ENCODE measurements at places on chromosomes 7 and 10.
A peak's percentile ranks its signal among the peaks of the same experiment; 100 is the strongest.

GRCh38 chr10:109898666-109899355, 24.5 kb downstream of the XPNPEP1 start:
- DNase-seq = no peak

- DNase-seq = no peak
Measured at GRCh38 chr7:85705076-85705475, 518.2 kb upstream of the SEMA3D start.

- DNase-seq = no peak
Measured at GRCh38 chr7:64904008-64904407, 935 bp downstream of the ZNF273 start.

- no peak for DNase-seq
Measured at GRCh38 chr10:78528749-78529204, 495.1 kb downstream of the RPS24 start.

- DNase-seq = peak; percentile 38
Measured at GRCh38 chr10:74058658-74059057, 60.7 kb downstream of the VCL start.

- no peak for DNase-seq
Measured at GRCh38 chr7:107591421-107591820, 11.4 kb downstream of the BCAP29 start.

- peak; percentile 45 for DNase-seq
Measured at GRCh38 chr7:101108330-101108857, 18.5 kb upstream of the SERPINE1 start.

DNA sequence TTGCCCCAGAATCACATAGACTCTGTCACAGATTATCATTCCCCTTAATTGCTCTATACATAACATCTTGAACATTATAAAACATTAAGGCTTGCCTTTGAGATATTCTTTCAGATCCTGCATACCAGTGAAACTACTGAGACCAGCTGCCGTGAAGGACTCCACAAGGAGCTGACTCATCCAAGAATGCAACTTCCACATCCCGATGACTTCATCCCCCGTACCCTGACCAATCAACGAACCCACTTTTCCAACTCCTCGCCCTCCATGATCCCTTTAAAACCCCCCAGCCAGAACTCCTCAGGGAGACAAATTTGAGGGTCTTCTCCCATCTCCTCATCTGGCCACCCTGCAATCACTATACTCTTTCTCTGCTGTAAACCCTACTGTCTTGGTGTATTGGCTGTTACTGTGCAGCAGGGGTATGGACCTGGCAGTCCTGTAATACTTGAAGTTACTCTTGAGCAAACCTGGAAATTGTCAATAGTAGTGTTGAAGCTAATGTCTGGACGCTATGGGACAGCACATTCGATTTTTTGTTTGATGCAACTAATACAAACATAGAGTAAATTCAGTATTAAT, 49.8 kb downstream of the HTR5A start:
- DNase-seq = no peak

GRCh38 chr10:13698217-13698616, 111.5 kb downstream of the PRPF18 start:
- DNase-seq = no peak

DNA sequence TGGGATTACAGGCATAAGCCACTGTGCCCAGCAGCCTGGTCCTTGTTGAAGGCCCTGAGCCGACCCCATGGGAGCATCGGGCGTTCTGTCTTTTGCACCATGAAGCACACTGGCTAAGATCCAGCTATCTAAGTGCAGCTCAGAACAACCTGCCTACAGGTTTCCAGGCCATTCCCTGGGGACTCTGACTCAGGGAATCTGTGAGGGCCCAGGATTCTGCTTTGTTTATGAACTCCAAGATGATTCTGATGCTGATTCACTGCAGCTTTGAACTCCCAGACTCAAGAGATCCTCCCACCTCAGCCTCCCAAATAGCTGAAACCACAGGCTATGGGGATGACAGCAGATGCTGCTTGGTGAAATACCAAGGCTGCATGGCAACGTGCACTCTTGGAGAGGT, 30.2 kb downstream of the NPTX2 start:
- no peak for DNase-seq

GRCh38 chr7:101244375-101245146, at the start of gene FIS1:
Gene FIS1 (minus strand): TSS chr7:101245081. CDS start chr7:101245004, 77 bp downstream.
- peak; percentile 92 for DNase-seq

DNA sequence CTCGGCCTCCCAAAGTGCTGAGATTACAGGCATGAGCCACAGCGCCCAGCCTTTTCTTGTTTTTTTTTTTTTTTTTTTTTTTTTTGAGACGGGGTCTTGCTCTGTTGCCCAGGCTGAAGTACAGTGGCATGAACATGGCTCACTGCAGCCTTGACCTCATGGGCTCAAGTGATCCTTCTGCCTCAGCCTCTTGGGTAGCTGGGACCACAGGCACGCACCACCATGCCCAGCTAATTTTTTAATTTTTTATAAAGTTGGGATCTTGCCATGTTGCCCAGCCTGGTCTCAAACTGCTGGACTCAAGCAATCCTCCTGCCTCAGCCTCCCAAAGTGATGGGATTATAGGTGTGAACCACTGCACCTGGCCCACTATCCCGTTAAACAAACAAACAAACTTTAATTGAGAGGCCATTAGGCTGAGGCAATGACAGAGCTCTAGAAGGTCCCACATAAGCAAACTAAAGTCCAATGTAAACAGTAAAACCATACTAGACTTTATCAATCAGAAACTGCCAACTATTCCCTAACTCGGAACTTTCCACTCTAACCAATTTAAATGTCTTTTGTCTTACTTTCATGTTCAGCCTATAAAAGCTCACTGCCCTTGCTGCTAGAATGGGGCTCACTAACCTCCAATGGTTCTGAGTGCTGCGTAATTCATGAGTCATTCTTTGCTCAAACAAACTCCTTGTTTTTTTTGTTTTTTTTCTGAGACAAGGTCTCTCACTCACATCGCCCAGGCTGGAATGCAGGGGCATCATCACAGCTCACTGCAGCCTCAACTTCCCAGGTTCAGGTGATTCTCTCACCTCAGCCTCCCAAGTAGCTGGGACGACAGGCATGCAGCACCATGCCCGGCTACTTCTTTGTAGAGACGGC, 1.9 kb downstream of the DHX32 start:
- DNase-seq = no peak

- DNase-seq = no peak
Measured at GRCh38 chr10:4865945-4866661, 40.1 kb downstream of the AKR1E2 start.

GRCh38 chr7:105028004-105028403, 14.0 kb downstream of the KMT2E start:
- DNase-seq = no peak

- DNase-seq = no peak
Measured at GRCh38 chr10:120995768-120996167, 144.6 kb downstream of the WDR11 start.

GRCh38 chr10:10911035-10911434, 106.6 kb upstream of the CELF2 start:
- no peak for DNase-seq

DNA sequence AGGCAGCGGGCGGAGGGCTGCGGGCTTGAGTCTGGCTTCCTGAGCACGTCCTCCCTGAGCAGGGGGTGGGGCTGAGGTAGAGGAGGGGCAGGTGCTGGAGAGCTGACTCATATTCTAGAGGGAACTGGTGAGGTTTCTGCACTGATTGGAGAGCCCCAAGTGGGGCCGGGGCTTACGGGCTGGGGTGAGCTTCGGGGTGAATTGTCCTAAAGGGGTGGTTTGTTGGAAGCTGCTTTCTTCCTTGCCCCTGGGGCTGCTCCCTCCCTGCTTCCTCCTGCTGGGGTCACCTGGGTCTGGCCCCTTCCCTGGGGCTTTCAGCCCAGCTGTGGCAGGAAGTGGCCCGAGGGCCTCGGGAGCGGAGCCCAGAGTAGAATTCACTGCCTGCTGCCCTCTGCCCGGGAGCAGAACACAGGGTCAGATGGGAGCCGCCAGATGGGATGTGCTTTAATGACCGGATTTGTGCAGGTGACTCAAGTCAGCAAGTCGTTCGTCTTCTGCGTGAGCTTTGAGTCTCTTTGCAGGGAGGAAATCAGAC, 48.6 kb downstream of the FAM20C start:
- DNase-seq = no peak

GRCh38 chr10:105268961-105269360, 627.9 kb downstream of the SORCS3 start:
- DNase-seq = no peak

DNA sequence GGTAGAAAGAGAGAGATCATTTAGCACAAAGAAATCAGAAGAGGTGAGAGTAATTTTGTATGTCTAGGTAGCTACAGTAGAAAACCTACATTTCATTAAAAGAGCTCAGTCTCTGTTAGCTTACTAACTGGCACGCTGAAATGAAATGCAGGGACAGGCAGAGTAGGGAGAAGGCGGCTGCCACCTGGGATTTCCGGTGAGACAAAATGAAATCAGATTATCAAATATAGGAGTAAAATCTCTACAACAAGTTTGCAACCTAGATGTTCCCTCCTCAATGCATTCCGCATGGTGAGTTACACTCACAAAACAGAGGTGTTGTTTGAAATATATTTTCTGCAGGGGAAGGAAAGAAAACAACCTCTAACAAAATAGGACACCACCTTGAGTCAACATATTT, 55.9 kb downstream of the VOPP1 start:
- DNase-seq = no peak

DNA sequence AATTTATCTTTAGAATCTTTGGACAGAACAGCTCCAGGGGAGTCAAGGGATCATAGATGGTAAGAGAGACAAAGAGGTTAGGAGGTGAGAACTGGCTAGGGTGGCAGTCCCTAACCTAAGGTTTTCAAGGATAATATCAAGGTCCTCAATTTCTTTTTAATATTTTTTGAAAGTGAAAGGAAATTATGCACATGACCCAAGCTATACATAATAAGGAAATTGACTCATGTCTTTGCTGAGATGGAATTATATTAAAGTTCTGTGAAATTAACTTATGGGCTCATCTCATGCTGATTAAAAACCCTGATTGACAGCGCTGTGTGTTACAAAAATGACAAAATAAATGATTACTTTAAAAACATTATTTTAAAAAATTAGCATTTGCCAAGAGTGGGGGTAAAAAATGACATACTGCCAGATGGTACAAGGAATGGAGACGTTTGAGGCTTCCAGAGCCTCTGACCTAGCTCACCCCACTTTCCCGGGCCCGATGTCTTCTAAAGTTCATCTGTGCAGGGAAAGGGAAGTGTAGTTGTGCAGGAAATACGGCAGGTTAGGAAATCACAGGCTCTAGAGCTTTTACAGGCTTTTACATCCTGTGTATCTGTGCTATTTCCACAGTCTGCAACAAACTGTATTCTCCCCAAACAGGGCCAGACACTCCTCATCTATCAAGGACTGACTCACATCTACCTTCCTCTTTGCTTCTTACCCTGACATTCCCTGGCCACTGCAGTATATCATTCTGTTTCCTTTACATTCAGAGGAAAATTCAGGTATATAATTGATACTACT, 185.6 kb upstream of the PRSS58 start:
- no peak for DNase-seq

- DNase-seq = no peak
Measured at GRCh38 chr7:159229683-159230475, 85.2 kb upstream of the VIPR2 start.

DNA sequence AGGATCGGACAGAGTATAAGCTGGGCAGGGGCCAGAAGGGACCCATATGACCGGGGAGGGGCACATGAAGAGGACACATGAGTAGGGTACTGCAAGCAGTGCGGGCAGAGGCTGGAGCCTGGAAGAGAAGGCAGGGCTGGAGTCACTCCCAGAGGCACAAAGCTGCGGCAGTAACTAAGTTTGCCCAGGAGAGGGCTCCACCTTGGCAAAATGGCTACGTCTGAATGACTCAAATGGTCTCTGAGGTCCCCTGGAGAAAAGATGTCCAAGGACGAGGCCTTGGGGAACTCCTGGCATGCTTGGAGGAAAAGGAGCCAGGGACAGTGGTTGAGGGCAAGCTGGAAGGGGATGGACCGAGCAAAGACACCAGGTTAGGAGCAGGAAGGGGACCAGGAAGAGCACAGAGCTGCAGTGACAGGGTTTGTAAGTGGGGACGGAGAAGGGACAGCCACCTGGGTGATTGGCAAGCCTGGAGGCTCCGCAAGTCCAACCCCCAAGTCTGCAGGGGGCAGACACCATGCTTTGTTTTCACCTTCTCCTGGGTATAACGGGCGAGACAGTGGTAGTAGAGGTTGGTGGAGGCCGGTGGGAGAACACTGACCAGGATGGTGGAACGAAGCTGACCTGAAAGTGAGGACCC, 43.1 kb upstream of the LBX1 start:
- peak; percentile 59 for DNase-seq

DNA sequence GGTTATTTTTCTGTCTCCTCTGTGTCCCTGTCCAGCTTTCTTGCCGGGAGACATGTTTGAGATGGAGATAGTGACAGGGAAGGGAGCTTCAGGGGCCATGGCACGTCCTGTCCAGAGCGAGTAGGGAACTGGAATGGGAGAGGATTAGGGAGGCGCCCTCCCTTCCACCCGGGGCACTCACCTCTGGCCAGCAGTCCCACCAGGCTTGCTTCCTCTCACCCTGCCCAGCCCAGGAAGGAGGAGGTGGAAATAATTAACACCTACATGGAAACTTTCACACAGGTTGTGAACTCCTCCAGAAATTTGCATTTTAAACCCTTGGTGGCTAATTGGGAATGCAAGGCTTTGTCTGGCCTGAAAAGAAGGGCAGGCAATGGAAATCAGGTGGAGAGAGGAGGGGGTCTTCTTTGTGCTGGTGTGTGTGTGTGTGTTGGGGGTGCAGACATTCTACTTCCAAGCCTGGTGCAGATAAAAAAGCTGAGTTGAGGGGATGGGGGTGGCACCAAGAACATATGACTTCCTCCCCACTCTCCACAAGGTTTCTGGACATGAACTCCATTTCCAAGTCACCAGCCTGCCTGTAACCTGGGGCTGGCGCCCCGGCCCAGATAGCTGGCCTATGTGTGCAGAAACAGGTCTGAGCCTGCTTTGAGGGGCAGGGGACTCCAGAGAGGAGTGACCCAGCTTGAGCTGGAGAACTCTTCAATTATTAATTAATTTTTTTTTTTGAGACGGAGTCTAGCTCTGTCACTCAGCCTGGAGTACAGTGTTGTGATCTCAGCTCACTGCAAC, 199.4 kb downstream of the CYP26A1 start:
- DNase-seq = no peak

DNA sequence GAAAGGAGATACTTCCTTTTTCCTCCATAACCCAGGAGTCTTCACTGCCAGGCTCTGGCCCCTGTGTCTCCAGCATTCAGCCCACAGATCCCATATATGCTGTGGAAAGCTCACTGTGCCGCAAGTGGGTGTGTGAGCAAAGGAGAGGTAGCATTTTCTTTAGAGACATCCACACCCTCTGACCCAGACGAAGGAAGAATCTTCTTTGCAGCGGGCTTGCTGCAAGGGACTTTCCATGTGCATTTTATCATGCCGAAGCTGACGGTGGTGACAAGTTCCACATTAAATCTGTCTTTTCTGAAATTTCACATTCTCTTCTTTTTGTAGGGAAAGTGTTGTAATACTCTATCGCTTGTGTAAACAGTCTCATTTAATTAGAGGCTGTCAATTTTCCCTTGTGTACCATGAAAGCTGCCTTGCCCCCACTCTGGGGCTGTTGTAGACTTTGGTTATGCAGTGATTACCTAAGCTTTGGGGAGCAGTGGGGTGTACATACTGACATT, 409.5 kb downstream of the SUGCT start:
- no peak for DNase-seq

- no peak for DNase-seq
Measured at GRCh38 chr10:28012990-28013515, 14.2 kb upstream of the ODAD2 start.

- DNase-seq = peak; percentile 72
Measured at GRCh38 chr10:30701451-30702173, 72.1 kb upstream of the LYZL2 start.

GRCh38 chr7:93817526-93817925, 73.0 kb downstream of the TFPI2 start:
- DNase-seq = no peak

All from CD4-positive, alpha-beta T cell treated with Interleukin-4 for 1 hour (primary cell).